Activated naive CD4-positive, alpha-beta T cell treated with anti-CD3 and anti-CD28 coated beads, Interleukin-2, amount 10 ng/mL, durations not matched to agents 5 hours and 36 hours (primary cell): ENCODE measurements at places on chromosomes 7 and 10. TPM values are rescaled to one million over a fixed set of nuclear protein-coding genes. Genes with fewer than 3 reads are reported as not detected.

Gene NCF1
- 5.2 TPM for total RNA-seq

Gene PTEN
- total RNA-seq, result 83.1 TPM

Gene ANKRD16
- total RNA-seq, result 5.5 TPM

Gene BET1
- total RNA-seq, result 24.3 TPM

Gene TAF3
- total RNA-seq, result 12.7 TPM

Gene GUSB
- total RNA-seq, result 61.1 TPM
